Sigmoid colon (tissue), 7 donors: ENCODE measurements at places on chromosomes 7 and 10. TPM values are rescaled to one million over a fixed set of nuclear protein-coding genes. Genes with fewer than 3 reads are reported as not detected.

Gene PRRT4
- total RNA-seq, result 1.1 TPM

Gene CLEC5A
- total RNA-seq, result 0.33 TPM

Gene HYAL4
- not detected for total RNA-seq

Gene IKZF5
- 14.3 TPM for total RNA-seq

Gene VAX1
- not detected for total RNA-seq

Gene TAF3
- total RNA-seq, result 5.2 TPM

Gene PNLIPRP2
- total RNA-seq, result not detected

Gene CCDC7
- total RNA-seq, result 84.9 TPM

Gene TMEM213
- not detected for total RNA-seq

Gene ACTR3C
- 8.4 TPM for total RNA-seq

DNA sequence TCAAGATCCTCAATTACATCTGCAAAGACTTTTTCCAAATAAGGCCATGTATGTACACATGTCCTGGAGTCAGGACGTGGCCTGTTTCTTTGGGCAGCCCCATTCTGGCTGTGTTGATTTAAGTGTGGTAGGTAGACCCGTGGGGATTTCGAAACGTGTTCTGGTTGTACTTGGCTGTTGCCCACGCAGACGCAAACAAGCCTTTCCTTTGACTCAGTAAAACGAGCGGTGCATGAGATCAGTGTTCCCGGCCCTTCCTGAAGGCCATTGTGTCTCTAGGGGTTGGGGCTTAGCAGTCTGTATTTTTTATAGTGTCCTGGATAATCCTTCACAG is 64.8 kb upstream of the DNAJB6 start:
- DNase-seq, result peak; percentile 94

DNA sequence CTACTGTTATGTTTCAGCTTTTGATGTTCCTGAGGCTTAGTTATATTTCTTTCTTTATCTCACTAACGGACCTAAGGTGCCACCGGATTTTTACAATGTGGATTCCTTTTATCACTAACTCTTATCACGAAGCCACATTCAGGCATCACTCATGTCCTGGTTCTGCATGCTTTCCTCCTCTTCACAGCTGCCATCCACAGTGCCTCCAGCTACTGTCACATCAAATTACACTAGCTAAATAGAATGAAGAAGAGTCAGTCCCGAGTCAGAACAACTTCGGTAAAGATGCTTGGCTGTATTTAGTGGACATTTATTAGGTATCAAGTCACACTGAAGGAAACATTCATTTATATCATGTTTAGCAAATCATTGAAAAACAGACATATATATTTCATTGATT is 153.2 kb downstream of the NEBL start:
- DNase-seq, result no peak

- no peak for DNase-seq
Measured at GRCh38 chr10:105041956-105042355, 400.9 kb downstream of the SORCS3 start.

GRCh38 chr10:88538048-88538447 is 45.1 kb downstream of the RNLS start:
- DNase-seq, result no peak

DNA sequence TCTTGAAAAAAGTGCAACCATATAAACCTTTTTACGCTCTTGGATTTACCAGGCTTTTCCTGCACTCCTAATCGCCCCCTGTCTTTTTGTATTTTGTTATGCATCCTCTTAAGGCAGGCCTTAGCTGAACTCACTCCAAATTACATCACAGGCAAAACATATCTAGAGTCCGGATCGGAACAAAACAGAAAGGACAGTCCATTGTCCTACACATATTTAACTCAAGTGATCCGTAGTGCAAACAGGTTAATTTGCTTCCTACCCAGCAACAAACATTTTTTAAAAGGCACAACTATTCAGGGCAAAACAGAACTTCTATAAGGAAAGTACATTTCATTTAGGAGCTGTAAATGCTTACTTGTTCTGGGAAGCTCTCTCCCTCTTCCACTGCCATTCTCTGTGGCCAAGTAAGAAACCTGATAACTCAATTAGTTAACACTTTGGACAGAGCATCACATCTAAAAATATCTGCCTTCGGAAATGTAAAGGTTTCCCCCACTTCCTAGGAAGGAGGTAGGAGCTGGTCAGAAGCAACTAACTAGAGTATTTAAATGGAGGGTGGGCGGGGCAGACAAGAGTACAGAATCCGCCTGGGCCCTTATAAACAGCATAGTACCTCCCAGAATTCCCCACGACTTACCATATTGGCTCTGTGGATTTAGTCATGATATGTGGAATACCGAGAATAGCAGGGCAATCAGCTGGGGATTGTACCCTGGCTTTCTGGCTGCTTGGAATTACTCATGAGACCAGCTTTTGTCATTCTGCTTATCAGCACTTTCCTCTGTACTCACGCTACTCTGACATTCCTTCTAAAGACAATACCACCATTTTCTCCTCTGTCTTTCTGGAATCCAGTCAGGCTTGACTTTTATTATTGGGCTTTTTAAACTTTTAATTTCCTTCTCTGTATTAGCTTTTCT is 89.5 kb downstream of the ANK3 start:
- no peak for DNase-seq

DNA sequence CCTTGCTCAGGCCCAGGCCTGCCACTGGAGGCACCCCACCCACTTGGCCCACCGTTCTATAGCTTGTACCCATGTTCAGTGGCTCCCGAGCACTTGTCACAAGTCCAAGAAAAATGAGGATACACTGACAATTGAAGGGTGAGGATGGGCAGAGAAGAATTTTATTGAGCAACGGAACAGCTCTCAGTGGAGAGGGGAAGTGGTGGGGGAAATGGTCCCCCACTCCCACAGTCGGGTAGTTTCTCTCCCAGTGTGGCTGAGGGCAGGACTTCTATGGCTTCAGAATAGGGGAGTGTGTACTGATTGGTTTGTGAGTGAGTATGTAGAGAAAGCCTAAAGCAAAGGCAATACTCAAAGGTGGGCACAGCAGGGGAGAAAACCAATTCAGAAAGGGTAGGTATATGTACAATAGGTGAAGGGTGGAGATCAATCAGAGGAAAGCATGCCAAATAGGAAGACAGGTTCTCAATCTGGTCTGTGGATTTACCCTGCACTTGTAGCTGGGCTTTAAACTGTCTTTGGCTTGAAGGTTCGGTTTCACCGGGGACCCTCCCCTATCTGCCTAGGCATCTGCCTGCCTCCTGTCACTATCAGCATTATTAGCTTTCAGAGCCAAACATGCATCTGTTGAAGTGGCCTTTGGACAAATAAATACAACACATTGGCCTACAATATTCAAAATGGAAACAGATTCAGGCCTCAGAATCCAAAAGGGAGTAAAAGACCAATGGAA is 8.9 kb upstream of the TSPAN13 start:
- DNase-seq, result no peak

- DNase-seq, result peak; percentile 28
Measured at GRCh38 chr10:132834311-132834761, 48.4 kb upstream of the NKX6-2 start.

- DNase-seq, result no peak
Measured at GRCh38 chr10:46031648-46032532, 1.5 kb upstream of the NCOA4 start.

DNA sequence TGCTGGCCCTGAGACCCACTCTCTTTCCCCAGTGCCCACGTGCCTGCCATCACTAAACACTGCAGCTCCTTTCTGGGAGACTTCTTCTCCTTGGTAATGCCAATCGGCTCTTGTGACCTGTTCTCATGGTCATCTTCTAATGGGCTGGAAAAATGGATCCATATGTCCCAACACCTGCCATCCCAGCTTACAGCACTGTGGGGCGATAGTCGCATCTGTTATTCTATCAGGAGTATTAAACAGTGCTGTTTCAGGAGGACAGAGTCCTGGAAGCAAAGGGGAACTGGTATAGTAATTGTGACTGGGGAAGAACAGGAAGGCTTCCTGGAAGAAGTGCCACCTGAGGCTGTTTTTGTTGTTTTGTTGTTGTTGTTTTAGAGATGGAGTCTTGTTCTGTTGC is 411.2 kb downstream of the GLRX3 start:
- DNase-seq, result no peak

DNA sequence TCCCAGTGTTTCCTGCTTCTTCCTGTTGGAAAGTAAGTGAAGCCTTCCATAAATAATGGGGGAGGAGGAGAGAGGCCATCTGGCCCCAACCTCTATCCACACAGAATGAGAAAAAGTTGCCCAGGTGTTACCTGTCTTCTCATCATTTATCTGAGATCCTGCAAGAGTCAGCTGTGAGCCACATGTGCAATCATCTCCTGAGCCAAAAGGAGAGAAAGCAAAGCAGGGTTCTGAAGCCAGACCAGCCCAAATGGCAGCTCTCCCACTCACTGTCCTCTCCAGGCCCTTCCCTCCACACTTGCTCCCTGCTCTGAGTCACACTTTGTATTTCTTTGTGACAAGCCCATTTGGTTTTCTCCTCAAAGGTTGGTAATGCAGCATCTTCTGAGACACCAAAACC is 65.9 kb downstream of the FAM204A start:
- peak; percentile 87 for DNase-seq

DNA sequence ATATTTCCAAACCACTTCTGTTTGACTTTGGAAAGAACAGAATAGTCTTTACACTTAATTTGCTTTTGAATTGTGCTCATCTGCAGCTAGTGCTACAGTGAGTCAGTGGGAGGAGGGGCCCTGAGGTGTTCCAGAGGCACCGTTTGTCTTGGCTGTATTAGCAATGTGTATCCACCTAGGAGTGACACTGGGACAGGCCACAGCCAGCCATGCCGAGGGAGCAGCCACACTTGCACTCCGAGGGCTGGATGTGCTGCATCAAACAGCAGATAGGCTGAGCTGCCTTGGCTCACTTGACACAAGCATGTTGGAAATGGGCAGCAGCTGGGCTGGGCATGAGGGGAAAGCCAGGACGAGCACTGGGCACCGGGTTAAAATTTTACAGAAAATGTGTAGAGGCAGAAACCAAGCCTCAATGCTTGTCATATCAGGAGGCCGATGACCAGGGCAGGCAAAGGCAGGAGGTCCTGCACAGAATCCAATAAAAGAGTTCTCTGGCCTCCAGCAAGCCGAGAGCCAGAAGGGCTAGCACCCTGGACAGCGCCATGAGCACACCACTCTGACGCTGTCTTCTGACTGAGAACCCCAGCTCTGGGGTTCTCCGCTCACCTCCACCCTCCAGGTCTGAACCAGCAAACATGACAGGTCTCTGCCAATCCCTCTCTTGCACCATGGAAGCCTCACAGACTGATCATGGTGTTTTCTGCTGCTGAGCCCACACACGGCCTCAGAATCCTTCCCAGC is 163.3 kb downstream of the GRID1 start:
- DNase-seq, result peak; percentile 30

- DNase-seq, result no peak
Measured at GRCh38 chr7:14754631-14755030, 147.9 kb downstream of the DGKB start.

GRCh38 chr7:5629941-5630340 is 151.5 kb downstream of the RNF216 start:
- no peak for DNase-seq

DNA sequence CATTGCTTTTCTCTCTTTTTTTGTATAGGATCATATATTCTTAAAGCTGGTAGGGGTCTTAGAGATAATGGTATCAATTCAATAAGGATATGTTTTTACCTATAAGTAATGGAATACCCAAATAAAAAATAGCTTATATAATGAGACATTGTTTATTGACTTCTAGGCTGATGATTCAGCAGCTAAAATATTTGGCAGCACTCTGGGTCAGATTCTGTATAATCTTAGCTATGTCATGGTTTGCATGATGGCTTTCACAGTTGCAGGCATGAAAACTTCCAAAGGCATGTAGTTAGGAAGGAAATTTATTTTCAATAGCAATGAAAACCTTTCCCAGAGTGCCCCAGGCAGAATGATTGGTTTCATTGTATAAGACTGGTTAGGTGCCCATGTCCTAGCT is 32.1 kb upstream of the A1CF start:
- DNase-seq, result no peak

GRCh38 chr10:33134011-33134751 is 176.2 kb upstream of the ITGB1 start:
- peak; percentile 74 for DNase-seq

DNA sequence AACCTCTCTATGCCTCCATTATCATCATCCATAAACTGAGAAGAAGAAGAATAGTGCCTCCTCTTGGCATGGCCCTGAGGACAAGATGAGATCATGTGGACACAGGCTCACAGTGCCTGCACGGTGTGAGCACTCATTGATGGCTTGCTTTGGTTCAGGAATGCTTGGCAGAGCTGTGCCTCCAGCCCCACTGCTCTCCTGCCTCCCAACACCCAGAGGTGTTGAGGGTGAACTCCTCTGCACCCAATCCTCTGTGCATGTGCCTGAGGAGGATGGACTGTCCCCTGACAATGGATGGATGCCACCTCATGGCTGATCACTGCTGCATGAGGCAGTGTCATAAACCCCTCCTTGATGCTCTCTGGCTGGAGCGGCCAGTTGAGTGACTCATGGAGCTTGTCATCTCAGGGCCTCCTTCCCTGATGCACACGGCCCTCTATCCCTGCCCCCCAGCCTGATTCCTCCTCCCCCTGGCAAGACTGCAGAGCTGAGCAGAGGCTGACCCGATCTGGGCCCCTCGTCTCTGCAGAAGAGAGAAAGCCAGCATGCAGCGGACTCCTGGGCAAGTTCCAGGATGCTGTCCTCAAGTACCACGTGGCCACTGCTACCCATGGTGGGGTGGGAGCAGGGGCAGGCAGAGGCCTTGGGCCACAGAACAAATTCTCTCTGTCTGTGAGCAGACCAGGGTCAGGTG is 136.3 kb downstream of the KCNMA1 start:
- DNase-seq, result peak; percentile 70

GRCh38 chr10:91564026-91564425 is 68.8 kb downstream of the PPP1R3C start:
- no peak for DNase-seq

DNA sequence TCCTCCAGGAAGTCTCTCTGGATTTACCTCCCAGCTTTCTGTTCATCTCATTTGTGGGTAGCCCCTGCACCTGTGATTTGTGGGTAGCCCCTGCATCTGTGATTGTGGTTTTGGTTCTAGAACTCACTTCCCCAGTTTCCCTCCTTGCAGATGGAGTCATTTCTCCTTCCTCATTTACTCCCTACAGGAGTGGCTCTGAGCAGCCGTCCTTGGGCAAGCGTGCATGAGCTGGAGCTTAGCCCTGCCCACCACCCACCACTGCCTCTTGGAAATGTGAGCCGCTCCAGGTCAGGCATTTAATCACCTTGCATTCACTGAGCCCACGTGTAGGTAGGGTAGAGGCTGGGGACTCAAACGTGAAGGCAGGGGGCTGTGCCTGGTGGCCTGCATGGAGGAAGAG is 8.2 kb downstream of the COL26A1 start:
- DNase-seq, result no peak

GRCh38 chr10:101660256-101660655 is 34.7 kb downstream of the FBXW4 start:
- DNase-seq, result no peak

GRCh38 chr7:66352071-66352470 is 146.9 kb downstream of the TPST1 start:
- DNase-seq, result no peak

- peak; percentile 71 for DNase-seq
Measured at GRCh38 chr7:128032605-128033235, 1.5 kb upstream of the LRRC4 start.

GRCh38 chr10:91185239-91185875 is 35.1 kb upstream of the PCGF5 start:
- no peak for DNase-seq
